ENCODE measurements at places on chromosomes 7 and 10.

DNA sequence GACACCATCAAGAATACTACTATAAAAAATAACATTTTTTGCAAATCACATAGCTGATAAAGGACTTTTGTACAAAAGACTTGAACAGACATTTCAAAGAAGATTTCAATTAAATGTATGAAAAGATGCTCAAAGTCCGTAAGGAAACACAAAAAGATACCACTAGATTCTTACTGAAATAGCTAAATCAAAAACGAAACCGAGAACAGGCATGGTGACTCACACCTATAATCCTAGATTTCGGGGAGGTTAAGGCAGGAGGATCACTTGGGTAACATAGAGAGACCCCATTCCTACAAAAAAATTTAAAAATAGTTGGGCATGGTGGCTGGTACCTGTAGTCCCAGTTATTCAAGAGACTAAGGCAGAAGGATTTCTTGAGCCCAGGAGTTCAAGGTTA lies 520.2 kb upstream of the GRM3 start:
- no peak for DNase-seq

- DNase-seq: peak; percentile 51
Measured at GRCh38 chr10:97072851-97073665, 112.7 kb downstream of the SLIT1 start.

DNA sequence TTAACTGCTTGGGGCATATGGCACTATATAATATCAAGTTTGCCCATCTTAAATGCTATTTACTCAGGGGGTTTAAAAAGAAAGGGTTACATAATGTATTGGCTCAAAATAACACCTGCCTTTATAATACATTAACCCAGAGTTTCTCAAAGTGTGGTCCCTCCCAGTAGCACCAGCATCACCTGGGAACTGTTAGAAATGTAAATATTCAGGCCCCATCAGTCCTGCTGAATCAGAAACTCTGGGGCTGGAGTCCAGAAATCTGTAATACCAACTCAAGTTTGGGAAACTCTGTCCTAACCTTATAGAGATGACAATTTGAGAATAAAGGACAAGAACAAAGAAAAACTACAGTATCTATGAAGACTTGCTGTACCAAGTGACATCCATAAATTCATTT lies 270.7 kb downstream of the PARD3 start:
- no peak for DNase-seq

DNA sequence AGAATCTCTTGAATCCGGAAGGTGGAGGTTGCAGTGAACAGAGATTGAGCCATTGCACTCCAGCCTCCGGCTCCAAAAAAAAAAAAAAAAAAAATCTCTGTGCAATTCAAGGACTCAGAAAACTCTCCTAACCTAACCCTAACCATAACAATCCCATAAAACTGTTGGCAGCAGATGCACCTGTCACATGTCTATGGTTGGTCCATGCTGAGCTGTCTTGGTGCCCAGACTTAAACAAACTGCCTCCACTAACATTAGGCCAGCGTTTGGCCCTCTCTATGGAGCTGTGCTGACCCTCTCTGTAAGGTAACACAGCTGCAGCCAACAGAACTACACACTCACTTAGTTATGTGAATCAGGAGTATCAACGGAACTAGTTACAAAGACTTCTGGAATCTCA lies 132.5 kb upstream of the PTER start:
- no peak for DNase-seq
